ENCODE measurements at places on chromosomes 12 and 14.

DNA sequence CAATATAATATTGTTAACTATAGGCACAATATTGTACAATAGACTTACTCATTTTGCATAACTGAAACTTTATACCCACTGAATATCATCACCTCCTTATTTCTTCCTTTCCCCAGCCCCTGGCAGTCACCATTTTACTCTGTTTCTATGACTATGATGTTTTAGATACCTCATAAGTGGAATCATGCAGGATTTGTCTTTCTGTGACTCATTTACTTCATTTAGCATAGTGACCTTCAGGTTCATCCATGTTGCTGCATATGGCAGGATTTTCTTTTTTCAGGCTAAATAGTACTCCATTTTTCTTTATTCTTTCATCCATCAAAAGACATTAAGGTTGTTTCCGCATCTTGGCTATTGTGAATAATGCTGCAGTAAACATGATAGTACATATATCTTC is 18.9 kb downstream of the USP15 start:
- no peak for DNase-seq

- no peak for DNase-seq
These were observed 31.7 kb downstream of the GRIP1 start for GRCh38 chr12:66647034-66647691.

GRCh38 chr12:44464180-44464579 is 411.9 kb downstream of the NELL2 start:
- no peak for DNase-seq

- no peak for DNase-seq
These were observed 71.0 kb downstream of the LIN52 start for GRCh38 chr14:74155749-74156148.

DNA sequence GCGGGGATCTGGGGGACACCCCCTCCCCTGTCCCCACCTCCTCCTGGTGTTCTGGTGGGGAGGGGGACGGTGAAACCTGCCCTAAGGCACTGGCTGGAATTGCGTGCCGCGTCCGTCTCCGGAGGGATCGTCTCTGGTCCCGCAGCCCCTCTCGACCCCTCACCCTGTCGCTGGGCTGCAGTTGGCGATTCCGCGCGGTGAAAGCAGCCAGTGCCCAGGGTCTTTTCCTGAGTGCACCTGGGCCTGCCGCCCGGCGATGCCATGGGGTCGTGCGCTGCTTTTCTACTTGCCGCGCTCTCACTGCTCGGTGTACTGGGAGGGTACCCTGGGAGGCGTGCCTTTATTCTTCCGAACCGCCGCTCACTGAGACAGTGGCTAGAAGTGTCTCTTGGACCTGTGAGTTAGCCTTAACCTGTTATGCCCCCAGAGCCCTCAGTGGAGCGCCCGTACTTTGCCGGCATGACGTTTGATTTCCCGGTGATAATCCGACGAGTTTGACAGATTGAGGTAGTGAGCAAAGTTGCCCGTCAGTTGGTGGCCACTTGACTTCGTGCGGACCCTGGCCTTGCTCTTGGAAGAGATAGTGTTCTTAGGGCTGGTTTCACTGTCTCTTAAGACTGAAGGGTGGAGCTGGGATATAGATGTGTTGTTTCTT is 788 bp downstream of the SFSWAP start:
- no peak for DNase-seq

GRCh38 chr12:76864791-76865400 is 13.9 kb downstream of the CSRP2 start:
- DNase-seq, result no peak

GRCh38 chr12:52389313-52390207 is 4.1 kb upstream of the KRT84 start:
- DNase-seq, result no peak

DNA sequence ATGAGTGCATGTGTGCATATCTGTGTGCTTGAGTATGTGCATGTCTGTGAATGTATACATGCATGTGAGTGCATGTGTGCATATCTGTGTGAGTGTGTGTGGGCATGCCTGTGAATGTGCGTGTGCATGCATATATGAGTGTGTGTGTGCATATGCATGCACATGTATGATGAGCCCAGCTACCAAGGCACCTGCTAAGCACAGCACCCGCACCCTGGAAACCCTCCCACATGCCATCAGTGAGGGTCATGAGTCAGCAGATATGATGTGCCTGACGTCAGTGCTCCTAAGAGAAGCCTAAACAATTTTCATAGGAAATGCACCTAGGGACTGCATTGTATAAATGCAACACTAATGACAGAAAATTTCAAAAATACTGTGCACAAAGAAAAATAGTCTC is 151.1 kb downstream of the KIF26A start:
- DNase-seq, result no peak

- no peak for DNase-seq
These were observed 50.8 kb upstream of the ISM2 start for GRCh38 chr14:77549451-77549850.

DNA sequence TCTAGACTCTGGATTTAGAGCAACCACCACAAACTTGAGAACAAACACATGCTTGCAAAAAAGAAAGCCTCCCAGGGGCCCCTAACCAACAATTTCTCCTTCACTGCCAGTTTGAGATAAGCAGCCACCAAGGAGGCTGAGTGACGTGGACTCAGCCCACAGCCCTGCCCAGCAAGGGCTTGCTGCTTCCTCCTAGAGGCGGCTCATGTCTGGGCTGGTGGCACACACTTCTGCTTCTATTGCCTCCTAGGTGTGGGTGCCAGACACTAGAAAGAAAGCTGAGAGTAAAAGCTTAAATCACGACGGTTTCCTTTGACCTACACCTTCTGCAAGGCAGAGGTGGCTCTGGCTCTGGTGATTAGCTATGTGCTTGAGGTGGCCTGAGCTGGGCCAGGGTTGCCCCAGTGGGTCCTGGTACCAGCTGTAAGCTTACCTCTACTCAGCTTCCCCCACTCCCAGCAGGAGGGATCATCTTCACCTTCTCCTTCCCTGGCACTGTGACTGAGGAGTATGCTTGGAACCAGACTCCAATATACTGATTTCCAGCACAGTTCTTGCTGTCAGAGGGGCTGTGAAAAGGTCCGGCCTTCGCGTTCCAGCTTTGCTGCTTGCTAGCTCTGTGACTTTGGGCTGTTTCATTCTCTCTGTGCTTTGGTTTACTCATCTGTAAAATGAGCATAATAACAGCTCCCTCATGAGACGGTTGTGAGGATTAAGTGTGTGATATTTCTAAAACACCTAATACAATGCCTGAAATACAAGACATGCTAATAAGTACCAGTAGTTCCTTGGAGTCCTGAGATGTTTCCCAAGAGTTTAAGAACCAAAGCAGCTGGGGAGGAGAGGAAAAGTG is 89.7 kb upstream of the PARP11 start:
- no peak for DNase-seq

GRCh38 chr12:76085520-76085868 is 1.0 kb upstream of the NAP1L1 start:
- no peak for DNase-seq

DNA sequence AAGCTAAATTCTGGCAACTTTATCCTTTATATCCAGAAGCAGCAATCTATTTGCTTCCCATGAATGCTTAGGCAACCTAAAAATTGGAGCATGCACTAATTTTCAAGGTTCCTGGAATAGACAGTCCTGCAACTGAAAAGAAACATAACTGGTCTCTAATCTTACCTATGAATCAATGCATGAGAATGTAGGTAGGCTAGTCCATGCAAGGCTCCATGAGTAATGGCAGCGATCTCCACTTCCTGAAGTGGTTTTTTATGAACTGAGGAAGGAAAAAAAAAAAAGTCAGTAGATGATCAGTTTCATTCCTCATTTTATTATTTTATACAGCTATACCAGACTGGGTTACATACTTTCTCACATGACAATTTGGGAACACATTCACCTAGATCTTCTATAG is 102.0 kb downstream of the PEBP1 start:
- DNase-seq, result no peak

DNA sequence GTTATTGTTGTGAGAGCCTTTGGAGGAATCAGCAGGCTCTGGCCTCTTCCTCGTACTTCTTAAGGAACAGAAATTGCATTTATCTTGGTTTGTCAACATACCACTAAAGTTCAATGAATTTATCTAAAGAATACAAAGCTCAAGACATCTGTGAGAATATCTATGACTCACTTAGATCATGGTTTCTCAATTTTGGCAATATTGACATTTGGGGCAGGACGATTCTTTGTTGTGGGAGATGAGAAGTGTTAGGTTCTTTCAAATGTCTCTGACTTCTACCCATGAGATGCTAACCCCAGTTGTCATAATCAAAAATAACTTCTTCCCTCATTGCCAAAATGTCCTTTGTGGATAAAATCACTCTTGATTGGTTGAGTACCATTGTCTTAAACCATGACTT is 1190.3 kb downstream of the GALC start:
- no peak for DNase-seq

DNA sequence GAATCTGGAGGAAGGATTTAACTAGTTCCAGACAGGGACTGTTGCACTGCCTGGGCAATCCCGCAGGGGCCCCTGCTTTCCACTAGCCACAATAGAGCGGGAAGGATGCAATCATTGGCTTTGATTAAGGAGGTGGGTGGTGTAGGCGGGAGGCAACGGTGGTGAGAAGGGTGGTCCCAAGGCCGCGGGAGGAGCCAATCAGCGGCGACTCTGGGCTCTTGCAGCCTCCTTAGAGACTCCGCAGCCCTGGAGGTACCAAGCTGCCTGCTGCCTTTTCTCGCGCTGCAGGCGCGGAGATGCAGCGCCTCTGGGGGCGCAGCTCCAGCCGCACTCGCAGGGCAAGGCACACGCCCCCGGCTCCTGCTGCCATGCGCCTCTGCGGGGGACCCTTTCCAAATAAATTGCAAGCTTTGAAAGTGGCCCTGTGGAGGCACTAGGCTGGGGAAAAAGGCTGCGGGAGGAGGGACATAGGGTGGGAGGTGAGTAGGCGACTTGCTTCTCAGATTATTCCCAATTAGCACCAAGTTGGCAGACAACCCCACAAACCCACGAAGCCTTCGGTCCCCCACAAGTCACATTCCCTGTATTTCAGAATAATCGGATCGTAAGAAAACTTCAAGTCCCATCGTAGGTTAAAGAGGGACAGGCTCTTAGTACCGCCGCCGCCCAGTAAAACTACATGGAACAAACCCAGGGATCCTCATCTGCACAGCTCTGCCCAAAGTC is 858 bp upstream of the KCNA1 start:
- DNase-seq, result no peak

GRCh38 chr12:12612358-12612757 is 682 bp downstream of the CREBL2 start:
- DNase-seq, result no peak

- DNase-seq, result no peak
These were observed 3.2 kb upstream of the SYNE3 start for GRCh38 chr14:95519699-95520098.

Measured in cortex of kidney (tissue), 1 donor.